ENCODE measurements at places on chromosomes 7 and 10. TPM values are rescaled to one million over a fixed set of nuclear protein-coding genes. Genes with fewer than 3 reads are reported as not detected.

DNA sequence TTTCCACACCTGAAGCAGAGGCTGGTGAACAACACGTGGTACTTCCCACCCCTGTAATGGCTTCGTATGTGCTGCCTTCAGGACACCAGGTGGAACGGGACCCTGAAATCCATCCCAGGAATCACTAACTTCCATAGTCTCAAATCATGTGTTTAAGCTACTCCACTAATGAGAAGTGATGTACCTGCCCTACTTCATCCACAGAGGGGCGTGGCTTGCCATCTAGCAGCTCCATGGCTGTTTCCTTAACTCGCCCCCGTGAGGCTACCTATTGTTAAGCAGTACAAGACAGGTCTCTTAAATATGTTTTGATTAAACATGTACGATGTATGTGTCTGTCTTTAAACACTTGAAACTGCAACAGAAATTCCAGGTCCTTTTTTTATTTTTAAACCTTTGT, 31.8 kb downstream of the ARL3 start:
- DNase-seq = no peak

- DNase-seq = no peak
These were observed 10.6 kb downstream of the INHBA start for GRCh38 chr7:41692251-41692650.

DNA sequence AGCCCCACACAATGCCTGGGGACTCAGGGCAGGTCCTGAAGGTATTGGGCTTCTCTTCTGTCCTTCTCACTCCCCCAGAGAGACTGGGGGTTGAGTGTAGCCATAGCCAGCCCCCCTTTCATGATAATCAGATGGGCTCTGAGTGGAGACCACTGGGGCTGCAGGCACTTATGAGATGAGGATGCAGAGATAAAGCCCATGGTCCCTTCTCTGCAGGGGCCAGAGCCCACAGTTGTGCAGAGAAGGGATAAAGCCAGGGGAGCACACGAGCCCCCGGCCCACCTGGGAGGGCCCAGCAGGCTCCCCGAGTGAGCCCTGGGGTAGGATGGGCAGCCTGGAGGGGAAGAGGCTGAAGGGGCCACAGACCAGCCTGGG, 96.2 kb downstream of the BMS1 start:
- no peak for DNase-seq

The CYP26C1 gene
- 0.22 TPM for total RNA-seq

- DNase-seq = no peak
These were observed 219.5 kb downstream of the KIAA1217 start for GRCh38 chr10:24428410-24428782.

DNA sequence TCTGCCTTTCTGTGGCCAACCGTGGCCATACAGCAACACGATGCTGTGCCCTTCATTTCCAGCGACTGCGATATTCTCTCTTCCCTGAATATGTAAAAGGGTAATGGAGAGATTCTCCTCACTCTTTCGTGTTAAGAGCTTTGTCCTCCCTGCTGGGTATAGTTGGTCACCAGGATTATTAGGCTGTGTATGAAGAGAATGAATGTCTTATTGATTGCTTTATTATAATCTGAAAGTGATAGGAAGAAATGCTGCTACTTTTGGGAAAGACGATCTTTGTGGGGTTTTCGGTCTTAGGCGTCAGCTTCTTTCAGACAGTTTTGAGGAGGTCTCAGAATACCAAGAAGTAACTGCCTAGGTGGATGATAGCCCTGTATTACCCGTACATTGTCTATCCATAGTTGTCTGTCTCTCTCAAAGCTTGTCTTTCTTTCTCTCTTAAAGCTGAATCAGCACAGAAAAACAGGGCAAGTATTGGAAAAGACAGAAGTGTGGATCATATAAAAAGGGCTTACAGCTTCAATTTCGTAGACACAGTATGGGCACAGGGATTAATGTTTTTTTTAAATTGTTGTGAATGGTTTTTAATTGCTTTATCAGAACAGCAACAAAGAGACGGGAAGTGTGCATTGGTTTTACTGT, 1.2 kb downstream of the AHCYL2 start:
- no peak for DNase-seq

- no peak for DNase-seq
These were observed 270.9 kb downstream of the CCSER2 start for GRCh38 chr10:84599254-84599653.

DNA sequence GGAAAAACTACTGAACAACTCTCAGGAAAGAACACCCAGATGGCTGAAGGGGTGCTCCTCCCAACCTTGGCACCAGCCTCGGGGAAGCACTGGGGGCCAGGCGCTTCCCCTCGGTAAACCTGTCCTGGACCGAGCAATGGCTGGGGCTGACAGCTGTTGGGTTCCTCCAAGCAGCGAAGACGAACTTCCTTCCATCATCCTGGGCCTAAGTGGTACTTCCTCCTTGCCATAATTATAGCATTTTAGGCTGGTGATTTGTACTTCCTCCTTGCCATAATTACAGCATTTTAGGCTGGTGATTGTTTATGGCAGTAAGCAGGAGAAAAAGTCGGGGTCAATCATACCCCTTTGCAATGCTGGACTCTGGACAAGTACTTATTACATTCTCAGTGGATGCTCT, 69.3 kb downstream of the MYOF start:
- DNase-seq = no peak

DNA sequence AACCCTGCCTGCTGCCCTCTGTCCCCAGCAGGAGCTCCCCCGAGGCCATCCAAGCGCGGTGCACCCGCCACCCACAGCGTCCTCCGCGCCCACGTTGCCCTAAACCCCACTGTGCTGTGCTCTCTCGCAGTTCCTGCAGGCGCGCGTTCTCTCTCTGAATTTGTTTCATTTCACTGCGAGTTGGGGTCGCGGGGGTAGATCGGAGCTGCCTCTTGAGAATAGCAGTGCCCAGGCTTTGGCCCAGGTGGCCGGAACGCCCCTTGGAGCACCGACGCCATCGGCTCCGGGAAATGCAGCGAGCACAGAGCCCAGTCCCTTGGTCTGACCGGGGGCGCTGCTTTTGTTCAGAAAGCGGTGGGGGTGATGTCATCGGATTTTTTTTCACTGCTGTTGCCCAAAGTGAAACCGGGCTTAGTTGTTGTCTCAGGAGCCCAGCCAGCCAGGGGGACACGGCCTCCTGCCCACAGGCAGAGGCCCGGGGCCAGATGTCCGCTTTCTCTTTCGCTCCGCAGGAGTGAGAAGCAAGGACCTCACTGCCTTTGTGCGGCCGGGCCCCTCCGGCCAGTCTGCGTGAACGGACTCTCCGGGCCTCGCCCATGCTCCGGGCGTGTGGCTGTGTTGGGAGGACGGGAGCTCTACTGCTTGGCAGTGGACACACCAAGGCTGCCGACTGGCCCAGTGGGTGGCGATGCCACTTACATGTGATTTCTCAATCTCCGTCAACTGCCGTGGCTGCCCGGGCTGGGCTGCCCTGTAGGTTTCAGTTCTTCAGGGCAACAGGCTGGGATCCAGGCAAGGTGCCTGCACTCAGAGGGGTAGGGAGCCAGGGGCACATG, 43.1 kb downstream of the FOXK1 start:
- no peak for DNase-seq

DNA sequence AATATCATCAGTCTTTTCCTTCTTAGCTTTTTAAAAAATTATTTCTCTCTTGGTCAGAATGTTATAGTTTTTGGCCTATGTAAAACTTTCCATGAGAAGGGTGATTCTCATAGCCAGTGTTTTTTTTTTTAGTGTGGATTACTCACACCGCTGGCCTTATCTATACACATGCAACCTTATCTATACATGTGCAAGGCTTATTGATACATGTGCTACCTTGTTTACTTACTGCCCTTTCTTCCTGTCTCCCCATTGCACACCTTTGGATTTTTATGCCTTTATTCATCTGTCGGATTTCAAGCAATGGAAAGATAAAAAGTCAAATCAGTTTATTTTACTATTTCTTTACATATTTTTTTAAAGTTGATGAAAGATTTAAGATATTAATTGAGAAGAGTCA, 660.0 kb upstream of the FZD8 start:
- no peak for DNase-seq

The FXYD4 gene
- total RNA-seq = not detected

GRCh38 chr7:114086537-114086913, 167.7 kb upstream of the PPP1R3A start:
- no peak for DNase-seq

DNA sequence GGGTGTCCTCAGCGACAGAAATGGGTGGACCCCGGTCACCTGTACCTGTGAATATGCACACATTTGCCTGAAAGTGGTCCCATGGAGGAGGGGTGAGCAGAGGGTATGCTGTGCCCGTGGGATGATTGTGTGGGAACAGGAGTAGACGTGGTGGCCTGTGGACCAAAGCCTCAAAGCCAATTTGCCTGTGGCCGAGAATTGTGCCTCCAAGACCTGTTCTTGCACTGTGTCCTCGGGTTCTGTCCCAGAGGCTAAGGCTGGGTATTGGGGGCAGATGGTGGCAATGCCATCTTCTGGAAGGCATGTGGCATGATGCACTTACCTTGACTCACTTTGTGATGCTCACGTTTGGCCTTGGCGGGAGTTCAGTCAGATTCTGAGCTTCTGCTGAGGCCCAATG, 351.0 kb downstream of the TCERG1L start:
- no peak for DNase-seq

- no peak for DNase-seq
These were observed 118.8 kb downstream of the IQUB start for GRCh38 chr7:123415625-123416024.

DNA sequence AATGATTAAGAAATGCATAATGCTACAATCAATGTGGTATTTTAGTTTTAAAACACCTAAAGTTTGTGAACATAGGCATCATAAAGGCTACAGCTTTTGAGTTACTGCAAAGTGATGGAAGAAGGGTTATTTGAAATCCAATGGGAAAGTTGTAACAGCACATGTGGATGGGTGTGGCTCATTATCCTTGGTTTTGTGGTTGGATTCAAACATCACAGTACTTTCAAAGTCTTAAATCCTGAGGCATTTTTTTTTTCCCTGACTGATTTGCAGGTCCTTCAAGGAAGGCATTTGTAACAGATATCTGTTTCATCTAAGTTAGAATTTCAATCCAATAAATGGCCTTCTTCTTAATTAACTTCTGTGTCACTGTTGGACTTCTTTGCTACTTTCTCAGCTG, 9.8 kb upstream of the SHTN1 start:
- DNase-seq = no peak

DNA sequence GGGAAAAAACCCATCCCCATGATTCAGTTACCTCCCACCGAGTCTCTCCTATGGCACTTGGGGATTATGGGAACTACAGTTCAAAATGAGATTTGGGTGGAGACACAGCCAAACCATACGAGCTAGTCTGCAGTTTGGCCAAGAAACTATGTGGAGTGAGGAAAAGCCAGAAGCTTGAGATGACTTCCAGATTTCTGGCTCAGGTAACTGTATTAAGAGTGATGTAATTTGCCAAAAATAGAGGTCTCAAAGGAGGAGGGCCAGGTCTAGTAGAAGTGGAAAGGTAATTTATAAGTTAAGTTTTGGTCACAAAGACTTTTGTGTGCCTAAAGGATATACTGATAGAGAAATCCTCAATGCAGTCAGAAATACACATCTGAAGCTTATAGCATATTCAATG, 279.7 kb upstream of the MGMT start:
- no peak for DNase-seq

DNA sequence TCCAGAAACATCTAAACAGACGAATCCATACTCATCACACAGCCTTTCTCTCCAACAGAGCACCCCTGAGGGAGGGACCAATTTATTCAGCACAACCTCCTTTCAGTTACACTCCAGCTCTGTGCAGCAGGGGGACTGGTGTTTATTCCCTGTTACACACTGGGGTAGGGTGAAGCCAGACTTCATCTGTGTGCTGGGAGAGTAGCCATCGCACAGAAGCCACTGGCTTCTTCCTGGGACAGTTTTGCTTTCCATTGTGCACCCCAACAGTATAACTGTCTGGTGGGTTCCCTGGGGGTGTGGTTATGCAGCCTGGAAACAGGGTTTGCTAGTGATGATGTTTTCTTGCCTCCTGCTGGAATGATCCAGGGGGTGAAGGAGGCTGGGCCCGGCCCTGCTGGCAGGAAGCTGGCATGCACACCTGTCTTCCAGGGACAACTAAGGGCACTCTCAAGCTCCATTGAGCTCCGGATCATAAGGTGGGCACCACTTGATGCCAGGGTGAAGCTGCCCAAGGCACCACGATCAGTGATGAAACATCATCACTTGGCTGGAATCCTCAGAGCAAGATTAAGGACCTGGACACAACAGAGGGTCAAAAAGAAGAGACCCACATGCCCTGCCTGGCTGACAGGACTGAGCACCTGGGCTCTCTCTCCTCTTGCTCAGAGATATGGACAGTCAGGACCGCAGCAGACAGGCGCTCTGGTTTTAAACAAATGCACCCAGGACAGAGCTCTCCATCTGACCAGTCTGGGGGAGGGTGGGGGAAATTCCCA, 293.2 kb downstream of the GRID1 start:
- DNase-seq = peak; percentile 51

GRCh38 chr10:122273966-122274545, 3.0 kb downstream of the BTBD16 start:
- peak; percentile 24 for DNase-seq

GRCh38 chr7:37826825-37827224, 21.6 kb upstream of the NME8 start:
- DNase-seq = no peak

- DNase-seq = no peak
These were observed 117.3 kb upstream of the ZNF438 start for GRCh38 chr10:31148951-31149350.

- DNase-seq = no peak
These were observed 21.2 kb upstream of the RAMP3 start for GRCh38 chr7:45136106-45137060.

The LRRD1 gene
- not detected for total RNA-seq

- DNase-seq = no peak
These were observed 38.4 kb upstream of the IKZF1 start for GRCh38 chr7:50265968-50266634.
